ENCODE measurements at places on chromosomes 5 and 9. TPM values are rescaled to one million over a fixed set of nuclear protein-coding genes. Genes with fewer than 3 reads are reported as not detected.

DNA sequence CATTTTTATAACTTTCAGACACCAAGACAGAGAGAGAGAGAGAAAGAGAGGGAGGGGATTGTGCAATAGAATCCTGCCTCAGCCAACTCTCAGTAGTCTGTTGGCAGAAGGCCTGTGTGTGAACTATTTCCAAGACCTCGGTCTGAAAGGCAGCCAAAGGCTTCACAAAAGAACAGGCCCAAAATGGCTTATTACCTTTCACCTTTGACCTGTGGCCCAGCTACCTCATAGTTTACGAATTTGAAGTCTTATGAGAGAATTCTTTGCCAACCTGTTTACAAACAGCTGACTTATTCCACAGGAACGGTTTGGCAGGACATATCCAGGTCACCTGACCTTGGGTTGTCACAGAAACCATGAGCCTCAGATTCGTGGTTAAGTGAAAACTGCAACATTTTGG, 48.6 kb downstream of the NR2F1-AS1 start:
- DNase-seq: no peak

- no peak for DNase-seq
These were observed 25.8 kb downstream of the ADAMTSL2 start for GRCh38 chr9:133560311-133560710.

GRCh38 chr5:119321569-119322311, 34.1 kb upstream of the TNFAIP8 start:
- DNase-seq: no peak

DNA sequence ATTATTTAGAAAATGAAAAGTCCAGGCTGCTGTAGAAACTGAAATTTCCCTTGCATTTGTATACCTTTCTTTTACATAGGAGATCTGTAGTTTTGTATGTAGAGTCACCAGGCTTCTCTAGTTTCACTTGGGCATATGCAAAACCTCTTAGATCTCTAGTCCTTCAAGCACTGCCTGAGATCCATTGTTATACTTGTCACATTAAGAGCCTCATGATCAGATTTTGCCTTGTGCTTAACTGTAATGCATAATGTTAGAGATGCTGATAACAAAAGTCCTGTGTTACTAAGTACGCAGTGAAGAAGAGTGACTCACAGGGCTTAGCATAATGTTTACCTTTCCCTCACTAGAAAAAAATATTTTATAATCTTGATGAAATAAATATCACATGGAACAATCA, 250.2 kb downstream of the CYLC2 start:
- no peak for DNase-seq

DNA sequence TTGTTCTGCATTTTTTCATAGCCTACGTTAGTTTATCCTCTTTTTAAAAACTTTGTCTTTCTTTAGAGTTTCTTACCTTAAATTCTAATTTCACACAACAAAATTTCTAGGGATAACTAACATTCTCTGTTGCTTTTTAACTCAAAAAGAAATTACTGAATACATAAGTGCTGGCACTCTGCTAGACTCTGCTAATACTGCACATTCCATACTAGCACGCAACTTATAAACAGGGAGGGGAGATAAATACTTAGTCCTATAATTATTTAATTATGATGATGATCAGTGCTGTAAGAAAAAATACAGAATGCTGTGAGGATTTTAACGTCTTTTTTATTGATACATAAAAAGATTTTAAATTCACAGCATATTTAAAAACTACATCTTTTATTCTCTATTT, 25.1 kb downstream of the RNF145 start:
- no peak for DNase-seq

DNA sequence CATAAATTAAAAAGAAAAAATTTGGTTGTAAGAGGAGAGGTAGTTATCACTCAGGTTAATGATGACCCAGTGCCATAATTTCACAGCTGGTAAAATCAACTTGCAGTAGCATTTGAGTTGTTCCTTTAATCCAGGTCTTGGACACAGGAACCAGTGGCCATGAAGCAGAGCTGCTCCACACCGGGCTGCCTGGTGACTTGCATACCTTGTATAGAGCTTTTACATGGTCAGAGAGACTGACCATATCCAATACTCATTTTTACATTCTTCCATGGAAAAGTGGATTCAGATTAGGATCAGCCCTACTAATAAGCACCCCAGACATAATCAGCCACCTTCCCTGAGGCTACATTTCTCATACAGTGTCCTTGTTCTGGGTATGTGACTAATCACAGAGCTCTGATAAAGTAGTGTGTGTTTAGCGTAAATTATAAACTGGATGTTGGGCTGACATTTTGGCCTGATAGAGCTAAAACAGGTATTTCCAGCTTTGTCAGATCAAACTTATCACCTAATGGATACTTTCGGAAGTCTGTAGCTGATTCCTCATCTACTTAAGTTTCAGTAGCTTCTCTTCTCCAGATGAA, 77.0 kb upstream of the ZSWIM6 start:
- DNase-seq: no peak

- DNase-seq: no peak
These were observed 47.4 kb downstream of the POLK start for GRCh38 chr5:75558981-75559632.

GRCh38 chr5:113446358-113446927, 11.7 kb upstream of the TSSK1B start:
- no peak for DNase-seq

DNA sequence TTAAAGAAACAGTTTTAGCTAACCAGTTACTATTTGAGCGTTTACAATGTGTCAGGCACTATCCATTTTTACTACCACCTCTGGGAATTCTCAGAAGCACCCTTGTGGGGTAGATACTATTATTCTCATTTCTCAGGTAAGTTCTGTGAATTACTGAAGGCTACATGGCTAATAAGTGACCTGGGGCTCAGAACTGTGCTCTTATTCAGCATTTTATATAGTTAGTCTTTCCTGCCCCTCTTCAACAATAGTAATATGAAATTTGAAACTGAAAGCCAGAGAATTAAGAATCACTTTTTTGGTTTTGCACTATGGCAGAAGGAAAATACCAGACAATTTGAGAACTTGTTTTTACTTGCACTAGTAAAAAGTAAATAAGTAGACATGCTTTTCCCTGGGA, 11.8 kb downstream of the ELL2 start:
- no peak for DNase-seq

GRCh38 chr5:11247224-11247623, 486.2 kb upstream of the DAP start:
- DNase-seq: no peak

DNA sequence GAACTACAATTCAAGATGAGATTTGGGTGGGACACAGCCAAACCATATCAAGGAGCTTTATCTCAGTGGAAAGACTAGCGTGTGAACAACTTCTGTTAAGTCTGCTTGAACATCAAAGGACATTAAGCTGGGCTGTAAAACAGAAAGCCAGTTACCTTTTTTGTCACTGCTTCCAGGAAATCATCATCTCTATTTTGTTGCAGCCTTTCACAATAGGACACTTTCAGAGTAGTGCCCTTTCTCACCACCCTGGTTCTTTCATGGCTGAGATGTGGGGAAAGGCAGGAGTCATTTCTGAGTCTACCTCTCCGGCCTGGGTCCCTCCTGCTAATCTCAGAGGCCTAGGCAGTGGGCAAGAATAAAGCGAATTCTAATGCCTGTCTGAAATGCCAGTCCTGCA, 96.2 kb upstream of the PPP1R2B start:
- no peak for DNase-seq

DNA sequence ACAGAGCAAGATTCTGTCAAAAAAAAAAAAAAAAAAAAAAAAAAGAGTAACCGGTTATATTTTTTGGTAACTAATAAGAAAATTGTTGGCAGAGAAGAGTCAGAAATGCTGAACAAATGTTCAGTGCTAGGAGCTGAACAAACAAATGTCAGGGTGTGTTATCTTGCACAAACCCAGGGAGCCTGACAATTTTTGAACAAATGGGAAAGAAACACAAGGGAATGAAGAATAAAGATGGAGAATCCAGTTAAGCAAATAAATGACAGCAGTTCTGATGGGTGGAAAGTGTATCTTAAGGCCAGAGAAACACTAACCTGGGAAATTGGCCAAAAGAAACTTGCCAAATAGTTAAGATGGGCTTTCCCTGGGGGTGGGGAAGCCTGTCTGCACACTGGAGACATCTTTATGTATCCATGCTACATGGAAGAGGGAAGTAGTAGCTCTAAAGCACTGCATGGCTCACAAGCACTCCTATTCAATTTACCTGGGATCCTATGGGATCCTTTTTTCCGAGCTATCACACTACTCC, 23.7 kb downstream of the KLHL3 start:
- no peak for DNase-seq

DNA sequence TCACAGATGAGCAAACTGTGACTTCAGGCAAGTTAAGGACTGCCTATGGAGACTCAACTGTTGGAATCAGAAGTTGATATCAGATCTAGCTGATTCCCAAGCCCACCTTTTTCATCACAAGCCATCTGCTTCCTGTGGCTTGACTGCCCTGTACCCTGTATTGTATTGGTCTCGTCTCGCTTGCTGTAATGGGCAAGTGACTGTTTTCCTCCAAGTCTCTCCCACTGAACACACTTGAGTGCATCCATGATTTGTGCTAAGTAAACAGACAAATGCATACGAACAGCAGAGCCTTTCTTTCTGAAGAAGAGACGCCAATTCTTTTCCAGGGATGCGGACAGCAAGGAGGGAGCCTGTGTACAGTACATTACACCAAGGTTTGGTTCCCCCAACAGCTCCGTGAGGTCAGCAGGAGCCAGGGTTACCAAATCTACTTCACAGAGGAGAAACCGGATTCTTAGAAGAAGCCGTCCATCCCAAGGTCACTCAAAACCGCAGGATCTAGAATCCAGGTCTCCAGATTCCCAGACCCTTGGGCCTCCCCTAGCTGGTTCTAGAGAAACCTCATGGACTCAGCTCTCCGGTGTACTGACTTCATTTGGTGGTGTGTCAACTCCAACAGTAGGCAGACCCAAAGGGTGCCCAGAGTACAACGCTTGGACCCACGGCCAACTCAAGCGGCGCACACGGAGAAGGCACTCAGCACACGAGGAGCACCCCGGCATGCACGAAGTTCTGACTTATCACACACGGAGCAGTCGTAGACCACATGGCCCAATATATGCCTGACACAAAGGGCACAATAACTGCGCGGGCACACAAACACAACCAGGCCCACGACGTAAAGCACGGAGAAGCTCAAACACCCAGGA, 1.1 kb downstream of the BAG1 start:
- DNase-seq: no peak

- DNase-seq: no peak
These were observed 1.2 kb upstream of the GALNT10 start for GRCh38 chr5:154189256-154189818.

GRCh38 chr5:89028595-89029285, 145.8 kb upstream of the MEF2C start:
- DNase-seq: no peak

- DNase-seq: no peak
These were observed 40.3 kb upstream of the GNE start for GRCh38 chr9:36298566-36298965.

GRCh38 chr5:154385236-154385512, 60.6 kb upstream of the SAP30L start:
- DNase-seq: peak; percentile 36

DNA sequence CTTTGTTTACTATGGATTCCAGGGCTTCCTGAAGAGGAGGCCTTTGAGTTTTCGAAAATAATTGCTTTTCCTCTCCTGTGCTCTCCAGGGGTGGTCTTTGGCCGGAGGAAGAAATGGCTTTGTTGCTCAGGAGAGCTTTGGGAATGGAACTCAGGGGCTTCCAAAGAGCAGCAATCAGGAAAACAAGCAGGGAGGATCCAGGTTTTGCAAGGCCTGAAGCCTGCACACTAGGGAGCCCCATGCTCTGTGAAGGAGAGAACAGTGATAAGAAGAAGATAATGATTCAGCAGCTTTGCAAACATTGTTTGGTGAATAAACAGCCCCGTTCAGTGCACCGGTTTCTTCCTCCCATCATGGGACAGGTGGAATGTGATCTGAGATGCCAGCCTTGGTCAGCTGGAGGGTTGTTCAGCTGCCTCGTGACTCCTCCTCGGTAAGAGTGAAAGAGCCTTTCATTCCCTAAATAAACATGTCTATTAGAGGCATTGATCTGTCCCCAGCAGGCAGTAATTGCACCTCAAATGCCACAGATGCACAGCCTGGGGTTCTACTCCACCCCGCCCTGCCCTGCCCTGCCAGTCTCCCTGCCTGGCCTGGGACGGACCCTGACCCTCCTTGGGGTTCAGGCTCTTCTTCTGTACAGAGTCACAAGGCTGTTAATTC, 11.5 kb upstream of the ALDH1B1 start:
- no peak for DNase-seq

- no peak for DNase-seq
These were observed 437.1 kb upstream of the TLE4 start for GRCh38 chr9:79134654-79135053.

- no peak for DNase-seq
These were observed 33.1 kb downstream of the SVEP1 start for GRCh38 chr9:110546411-110546871.

DNA sequence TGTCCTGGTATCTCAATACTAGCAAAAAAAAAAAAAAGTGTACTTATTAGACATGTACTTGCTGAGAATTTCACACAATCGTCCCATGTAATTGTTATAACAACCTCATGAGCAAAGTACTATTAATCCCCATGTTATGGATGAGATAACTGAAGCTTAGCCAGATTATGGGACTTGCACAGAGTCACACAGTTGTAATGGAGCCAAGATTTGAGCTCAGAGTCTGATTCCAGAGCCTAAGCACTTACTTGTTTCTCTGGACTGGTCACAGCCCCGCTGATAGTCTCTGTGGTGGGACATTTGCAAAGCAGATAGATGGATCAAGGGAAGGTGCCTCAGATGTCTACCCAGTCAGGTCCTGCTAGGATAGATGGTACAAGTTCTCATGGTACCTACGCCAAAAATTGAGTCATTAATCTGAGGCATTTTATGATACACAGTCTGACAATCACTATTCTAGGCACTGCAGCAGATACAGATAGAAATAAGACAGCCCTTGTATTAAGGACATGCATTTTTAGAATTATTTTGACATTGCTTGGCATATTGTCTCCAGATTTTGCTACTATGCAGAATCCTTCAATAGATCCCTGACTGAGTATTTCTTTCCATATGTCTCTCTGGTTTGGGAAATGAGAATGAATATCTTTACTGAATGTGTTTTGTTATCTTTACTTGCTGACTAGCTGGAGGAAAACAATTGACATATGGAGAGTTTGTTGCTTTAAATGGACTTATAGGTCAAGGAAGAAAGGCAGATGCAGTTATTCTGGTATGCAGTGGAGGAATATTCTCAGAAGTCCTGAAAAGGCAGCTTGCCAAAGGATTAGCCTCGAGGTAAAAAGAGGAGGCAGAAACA, 149.5 kb downstream of the ADAMTSL1 start:
- DNase-seq: no peak

GRCh38 chr5:1245905-1246576, 20.9 kb downstream of the SLC6A18 start:
- no peak for DNase-seq

Gene CCL21
- not detected for polyA plus RNA-seq

Gene ZBTB34
- 1.3 TPM for polyA plus RNA-seq

Gene HNRNPAB
- 80.5 TPM for polyA plus RNA-seq

Gene ZMAT2
- 81.7 TPM for polyA plus RNA-seq

Gene NRARP
- polyA plus RNA-seq: not detected

Gene SHISAL2B
- polyA plus RNA-seq: not detected

Gene NUP214
- polyA plus RNA-seq: 21.3 TPM

Gene BRD3OS
- 26.2 TPM for polyA plus RNA-seq

Gene HMCN2
- not detected for polyA plus RNA-seq

Gene KCNT1
- 0.16 TPM for polyA plus RNA-seq

Gene RHOBTB3
- 2.4 TPM for polyA plus RNA-seq

Gene ARSI
- polyA plus RNA-seq: not detected

Gene NMUR2
- not detected for polyA plus RNA-seq

Gene FOXI1
- not detected for polyA plus RNA-seq

Gene TMEM141
- 37.8 TPM for polyA plus RNA-seq

Gene C1QTNF3
- polyA plus RNA-seq: 0.39 TPM
